ENCODE measurements at places on chromosomes 11 and 22. TPM values are rescaled to one million over a fixed set of nuclear protein-coding genes. Genes with fewer than 3 reads are reported as not detected.

DNA sequence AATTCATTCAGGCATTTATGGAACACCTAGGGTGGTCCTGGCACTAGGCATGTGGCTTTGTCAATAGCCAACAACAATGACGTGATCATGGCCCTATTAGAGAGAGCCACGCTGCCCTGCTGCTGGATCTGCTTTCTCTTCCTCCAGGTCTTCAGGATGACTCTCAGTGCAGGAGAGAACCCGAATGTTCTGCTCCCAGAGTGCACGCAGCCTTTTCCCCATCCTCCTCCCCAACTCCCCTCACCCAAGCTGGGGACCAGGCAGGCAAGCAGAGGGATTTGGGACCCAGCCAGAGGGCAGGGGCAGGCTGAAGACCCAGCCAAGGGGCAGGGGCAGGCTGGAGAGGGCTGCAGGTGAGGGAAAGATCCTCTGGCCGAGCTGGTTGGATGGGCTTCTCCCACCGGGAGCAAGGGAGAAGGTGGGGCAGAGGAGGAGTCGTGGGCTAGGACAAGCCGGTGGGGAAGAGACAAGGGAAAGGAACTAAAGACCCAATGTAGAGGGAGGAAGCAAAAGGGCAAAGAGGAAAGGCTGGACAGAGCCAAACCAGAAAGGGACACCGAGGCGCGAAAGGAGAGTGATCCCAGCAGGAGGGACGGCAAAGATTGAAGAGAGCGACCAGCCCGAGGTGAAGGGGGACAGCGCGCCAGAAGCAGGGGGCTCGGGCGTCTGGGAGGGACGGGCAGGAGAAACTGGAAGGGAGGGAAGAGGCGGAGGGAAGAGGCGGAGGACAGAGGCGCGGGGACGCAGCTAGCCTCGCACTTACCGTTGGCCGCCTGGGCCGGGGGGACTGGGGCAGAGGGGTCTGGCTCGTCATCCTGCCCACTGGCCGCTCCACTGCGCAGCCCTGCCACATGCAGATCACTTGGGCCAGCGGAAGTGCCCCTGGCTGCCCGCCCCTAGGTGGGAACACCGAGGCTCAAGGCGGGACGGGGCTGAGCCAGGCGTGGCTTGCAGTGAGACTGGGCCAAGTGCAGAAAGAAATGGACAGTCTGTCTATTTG, at the start of gene KCTD14:
Gene KCTD14, minus strand, starts transcription at position 880 of the 1,000 bp plus-strand sequence. Its CDS starts 27 bp downstream, at position 853.
- peaks cover 26% of the 10 kb centered on the region for H3K4me1 ChIP-seq
- peak within 1 kb of the TSS; percentile 43 for H3K4me3 ChIP-seq
- no peaks in the 10 kb centered on the region for H3K36me3 ChIP-seq
- peak within 1 kb of the TSS; percentile 86 for H3K27ac ChIP-seq

GRCh38 chr11:16096336-16096735, 260.0 kb downstream of the SOX6 start:
- no peaks in the 10 kb centered on the region for H3K27me3 ChIP-seq
- DNase-seq, result no peak
- H3K36me3 ChIP-seq, result no peaks in the 10 kb centered on the region
- H3K27ac ChIP-seq, result no peak overlapping the region

DNA sequence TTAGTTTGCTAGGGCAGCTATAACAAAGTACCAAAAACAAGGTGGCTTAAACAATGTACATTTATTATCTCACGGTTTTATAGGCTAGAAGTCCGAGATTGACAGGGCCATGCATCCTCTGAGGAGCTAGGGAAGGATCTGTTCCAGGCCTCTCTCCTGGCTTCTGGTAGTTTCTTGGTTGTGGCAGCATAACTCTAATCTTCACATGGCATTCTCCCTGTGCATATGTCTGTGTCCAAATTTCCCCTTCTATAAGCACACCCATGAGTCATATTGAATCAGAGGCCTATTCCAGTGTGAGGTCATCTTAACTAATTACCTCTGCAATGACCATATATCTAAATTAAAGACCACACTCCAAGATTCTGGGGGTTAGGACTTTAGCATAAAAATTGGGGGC, 31.3 kb upstream of the MMP13 start:
- no peak for DNase-seq
- H3K27ac ChIP-seq, result no peak overlapping the region
- no peaks in the 10 kb centered on the region for H3K36me3 ChIP-seq
- H3K4me1 ChIP-seq, result no peaks in the 10 kb centered on the region
- no peaks in the 10 kb centered on the region for H3K27me3 ChIP-seq

GRCh38 chr11:117819096-117820040, 5.2 kb downstream of the FXYD2 start:
- H3K36me3 ChIP-seq, result no peaks in the 10 kb centered on the region
- no peaks in the 10 kb centered on the region for H3K27me3 ChIP-seq
- peak; percentile 74 for DNase-seq
- H3K27ac ChIP-seq, result peak overlapping the region; percentile 89
- H3K4me3 ChIP-seq, result no peak overlapping the region

DNA sequence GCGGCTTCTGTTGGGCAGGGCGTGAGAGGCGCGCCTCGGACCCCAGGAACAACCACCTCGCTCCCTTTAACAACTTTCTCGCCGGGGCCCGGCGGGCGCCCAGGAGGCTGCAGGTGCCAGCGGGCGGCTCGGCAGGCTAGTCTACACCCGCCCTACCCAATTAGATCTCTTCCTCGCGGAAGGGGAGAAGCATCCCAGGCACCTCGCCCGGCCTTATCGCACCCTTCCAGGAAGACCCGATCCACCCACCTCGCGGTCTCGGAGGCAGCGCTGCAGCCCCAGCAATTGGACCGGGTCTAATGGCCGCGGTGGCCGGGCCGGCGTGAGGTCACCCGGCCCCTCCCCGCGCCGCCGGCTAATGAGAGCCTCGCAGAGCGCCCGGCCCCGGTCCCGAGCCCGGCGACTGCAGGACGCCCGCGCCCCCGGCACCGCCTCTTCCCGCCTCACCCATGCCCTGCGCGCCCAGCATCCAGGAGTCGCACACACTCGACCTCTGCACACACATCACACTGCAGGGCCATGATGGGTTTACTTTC, at the start of gene PLAAT3:
Gene PLAAT3, minus strand, starts transcription at position 298 of the 536 bp plus-strand sequence. CDS start 419 bp downstream, outside the sequence.
- H3K36me3 ChIP-seq, result no peaks in the 10 kb centered on the region
- H3K27ac ChIP-seq, result peak within 1 kb of the TSS; percentile 85

DNA sequence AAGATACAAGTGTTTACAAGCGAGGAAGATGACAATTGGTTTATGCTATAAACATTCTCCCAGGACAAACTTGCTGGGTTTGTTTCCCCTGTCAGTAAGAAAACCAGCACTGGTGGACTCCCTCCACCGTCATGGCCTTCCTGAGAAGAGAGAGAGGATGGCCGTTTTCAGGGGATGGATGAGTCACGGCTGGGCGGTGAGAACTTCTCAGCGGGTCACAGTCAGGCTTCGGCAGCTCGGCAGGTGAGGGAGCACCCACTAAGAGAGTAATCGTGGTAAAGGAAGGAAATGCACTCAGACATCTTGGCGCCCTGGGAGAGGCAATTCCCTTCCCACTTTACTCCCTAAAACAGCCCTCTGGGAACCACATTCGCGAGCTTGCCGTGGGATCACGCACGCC, 83.9 kb downstream of the NCAM1 start:
- H3K4me1 ChIP-seq, result no peaks in the 10 kb centered on the region
- H3K4me3 ChIP-seq, result no peak overlapping the region
- no peak overlapping the region for H3K27ac ChIP-seq
- DNase-seq, result peak; percentile 52
- H3K36me3 ChIP-seq, result no peaks in the 10 kb centered on the region

DNA sequence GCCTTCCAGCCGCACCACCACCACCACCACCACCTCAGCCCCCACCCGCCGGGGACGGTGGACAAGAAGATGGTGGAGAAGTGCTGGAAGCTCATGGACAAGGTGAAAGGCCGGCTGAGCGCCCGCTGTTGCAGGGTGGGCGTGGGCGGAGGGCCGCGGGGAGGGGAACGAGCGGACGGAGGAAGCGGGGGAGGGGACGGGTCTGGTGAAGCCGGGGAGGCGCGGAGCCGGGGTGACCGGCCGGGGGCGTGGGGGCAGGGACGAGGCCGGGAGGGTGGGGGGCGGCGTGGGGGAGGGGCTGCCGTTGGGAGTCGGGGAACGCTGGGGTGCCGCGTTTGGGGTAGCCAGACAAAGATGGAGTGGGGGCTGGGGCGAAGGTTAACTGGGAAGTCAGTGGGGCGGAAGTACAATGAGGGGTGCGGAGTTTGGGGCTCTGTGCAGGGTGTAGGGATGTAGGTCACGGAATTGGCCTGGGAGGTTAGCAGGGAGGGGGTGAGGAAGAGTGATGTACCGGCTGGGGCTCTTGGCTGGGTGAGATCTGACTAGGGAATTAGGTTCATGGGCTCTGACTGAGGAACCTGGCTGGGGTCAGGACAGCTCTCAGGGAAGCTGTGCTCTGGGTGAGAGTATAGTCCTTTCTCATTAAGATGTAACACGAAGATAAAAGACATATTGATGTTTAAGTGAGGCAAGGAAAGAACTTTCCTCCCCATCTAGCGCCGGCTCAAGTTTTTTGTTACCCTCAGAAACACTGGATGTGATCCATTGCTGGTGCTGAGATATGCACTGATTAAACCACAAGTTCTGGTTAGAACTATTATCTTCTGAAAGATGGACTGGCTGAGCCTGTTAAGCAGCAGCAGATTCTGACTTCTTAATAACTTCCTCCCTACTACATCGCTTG, 624 bp downstream of the CBL start:
- H3K27me3 ChIP-seq, result no peaks in the 10 kb centered on the region
- peak overlapping the region; percentile 94 for H3K27ac ChIP-seq
- H3K36me3 ChIP-seq, result no peaks in the 10 kb centered on the region
- H3K4me1 ChIP-seq, result peaks cover 15% of the 10 kb centered on the region

- H3K27ac ChIP-seq, result no peak overlapping the region
- H3K36me3 ChIP-seq, result no peaks in the 10 kb centered on the region
- no peak overlapping the region for H3K4me3 ChIP-seq
- no peaks in the 10 kb centered on the region for H3K27me3 ChIP-seq
- H3K4me1 ChIP-seq, result no peaks in the 10 kb centered on the region
- DNase-seq, result no peak
These were observed 10.2 kb upstream of the MS4A12 start for GRCh38 chr11:60482361-60482760.

DNA sequence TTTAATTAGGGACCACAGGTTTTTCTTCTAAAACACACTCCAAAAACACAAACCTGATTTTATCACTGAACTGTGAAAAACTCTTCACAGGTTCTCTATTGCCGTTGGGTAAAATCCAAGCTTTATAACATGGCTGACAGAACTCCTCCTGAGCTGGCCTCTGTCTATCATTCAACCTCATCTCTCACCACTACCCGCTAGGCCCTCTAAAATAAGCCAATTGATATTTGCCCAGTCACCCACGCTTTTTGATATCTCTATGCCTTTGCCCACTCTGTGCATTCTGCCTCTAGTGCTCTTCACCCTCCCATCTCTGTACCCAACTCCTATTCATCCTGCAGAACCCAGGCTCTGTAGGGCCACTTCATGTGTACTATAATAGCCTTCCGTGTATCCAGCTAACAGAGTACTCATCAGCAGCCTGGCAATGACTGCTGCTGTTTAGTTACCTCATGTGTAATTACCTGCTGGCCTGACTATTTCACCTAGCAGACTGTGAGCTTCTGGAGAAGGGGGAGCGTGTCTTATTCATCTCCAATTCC, 1.1 kb upstream of the CNGA4 start:
- H3K36me3 ChIP-seq, result no peaks in the 10 kb centered on the region
- no peak overlapping the region for H3K4me3 ChIP-seq
- H3K27ac ChIP-seq, result no peak overlapping the region
- peaks cover 12% of the 10 kb centered on the region for H3K4me1 ChIP-seq

DNA sequence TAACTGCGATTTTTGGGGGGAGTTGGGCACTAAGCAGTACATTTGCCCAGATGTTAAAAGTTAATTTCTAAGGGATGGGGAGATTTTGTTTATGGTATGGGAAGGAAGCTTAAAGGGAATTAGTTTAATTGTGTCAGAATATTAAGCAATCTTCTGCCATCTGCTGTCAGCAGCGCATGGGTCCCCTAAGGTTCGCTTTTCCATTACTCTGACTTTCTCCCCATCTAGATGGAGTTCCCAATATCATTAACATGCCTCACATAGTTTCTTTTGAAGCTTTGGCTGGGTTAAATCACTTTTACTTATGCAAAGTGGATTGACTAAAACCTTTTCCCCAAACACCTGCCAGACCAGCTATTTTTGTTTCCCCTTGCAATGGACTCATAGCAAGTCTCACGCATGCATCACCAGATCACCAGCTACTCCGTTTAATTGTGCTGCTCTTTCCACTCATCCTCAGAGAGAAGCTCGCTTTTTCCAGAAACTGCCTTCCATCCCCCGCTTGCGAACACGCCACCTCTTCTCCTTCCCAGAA, 172.7 kb downstream of the FAT3 start:
- no peak for DNase-seq
- no peaks in the 10 kb centered on the region for H3K36me3 ChIP-seq
- no peaks in the 10 kb centered on the region for H3K4me1 ChIP-seq
- H3K4me3 ChIP-seq, result no peak overlapping the region
- no peak overlapping the region for H3K27ac ChIP-seq

Gene SLC16A8
- not detected for total RNA-seq

Gene GLB1L2
- total RNA-seq, result 30.2 TPM

Gene OR52K2
- total RNA-seq, result not detected

Gene CARD10
- total RNA-seq, result 17.3 TPM

Gene FLRT1
- total RNA-seq, result 3.9 TPM

Measured in thyroid gland (tissue), 4 donors.